IMR-90 (cell line): ENCODE measurements at places on chromosomes 3 and 15.
A peak's percentile ranks its signal among the peaks of the same experiment; 100 is the strongest.

DNA sequence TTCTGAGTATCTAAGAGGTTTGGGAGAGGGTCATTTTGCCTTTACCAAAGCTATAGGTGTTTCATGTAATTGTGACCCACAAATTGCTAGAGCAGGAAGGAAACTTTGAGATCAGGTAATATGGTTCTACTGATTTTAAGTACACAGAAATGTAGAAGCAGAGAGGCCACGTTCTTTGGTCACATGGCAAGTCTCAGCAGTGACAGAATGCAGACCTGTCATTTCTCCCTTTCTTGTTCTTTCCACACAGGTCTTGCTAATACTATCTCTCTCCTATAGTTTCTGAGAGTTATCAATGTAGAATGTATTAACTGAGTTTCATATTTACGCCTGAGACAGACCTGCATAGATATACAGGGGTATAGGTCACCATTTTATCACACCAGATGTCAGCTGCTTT lies 10.9 kb upstream of the RTP1 start:
- peaks cover 18% of the 10 kb centered on the region for H3K4me1 ChIP-seq
- H3K36me3 ChIP-seq, result no peaks in the 10 kb centered on the region
- H3K27ac ChIP-seq, result peak overlapping the region; percentile 57; the same call in 1 of the 2 replicates
- DNase-seq, result no peak
- no peak overlapping the region for H3K4me3 ChIP-seq

DNA sequence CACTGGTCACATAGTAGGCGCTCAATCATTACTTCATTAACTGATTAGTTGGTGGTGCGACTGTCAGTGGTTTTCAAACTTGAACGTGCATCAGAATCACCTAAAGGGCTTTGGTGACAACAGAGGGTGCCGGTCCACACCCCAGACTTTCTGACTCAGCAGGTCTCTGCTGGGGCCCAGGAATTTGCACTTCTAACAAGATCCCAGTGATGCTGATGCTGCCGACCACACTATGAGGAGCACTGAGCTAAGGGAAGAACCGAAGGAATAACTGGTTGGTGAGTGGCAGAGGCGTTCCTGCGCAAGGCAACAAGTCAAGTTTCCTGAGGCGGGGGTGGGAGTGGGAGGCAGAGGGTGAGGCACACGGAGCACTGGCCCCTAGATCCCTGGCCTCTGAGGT lies 18.8 kb downstream of the HAPLN3 start:
- H3K36me3 ChIP-seq, result peaks cover 19% of the 10 kb centered on the region
- H3K4me3 ChIP-seq, result no peak overlapping the region
- H3K27ac ChIP-seq, result no peak overlapping the region

- H3K27me3 ChIP-seq, result no peaks in the 10 kb centered on the region
- no peaks in the 10 kb centered on the region for H3K4me1 ChIP-seq
- no peaks in the 10 kb centered on the region for H3K36me3 ChIP-seq
- peak; percentile 39 for DNase-seq
- no peak overlapping the region for H3K4me3 ChIP-seq
Observed at GRCh38 chr3:99384596-99384995, 253.8 kb upstream of the COL8A1 start.

GRCh38 chr15:91132079-91132478 lies 32.0 kb downstream of the SV2B start:
- H3K36me3 ChIP-seq, result no peaks in the 10 kb centered on the region
- no peaks in the 10 kb centered on the region for H3K4me1 ChIP-seq
- H3K4me3 ChIP-seq, result no peak overlapping the region
- no peak overlapping the region for H3K27ac ChIP-seq

- no peak overlapping the region for H3K27ac ChIP-seq
- H3K4me3 ChIP-seq, result no peak overlapping the region
- H3K4me1 ChIP-seq, result no peaks in the 10 kb centered on the region
Observed at GRCh38 chr15:68018797-68019444, 35.2 kb upstream of the PIAS1 start.

DNA sequence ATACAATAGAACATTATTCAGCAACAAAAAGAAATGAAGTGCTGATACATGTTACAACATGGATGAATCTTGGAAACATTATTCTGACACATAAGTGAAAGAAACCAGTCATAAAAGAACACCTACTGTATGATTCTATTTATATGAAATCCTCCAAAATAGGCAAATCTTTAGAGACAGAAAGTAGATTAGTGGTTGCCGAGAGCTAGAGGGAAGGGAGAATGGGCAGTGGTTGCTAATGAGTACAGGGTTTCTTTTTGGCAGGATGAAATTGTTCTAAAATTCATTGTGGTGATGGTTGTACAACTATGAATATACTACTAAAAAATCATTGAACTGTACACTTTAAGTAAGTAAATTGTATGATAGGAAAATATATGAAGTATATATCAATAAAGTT lies 6.3 kb upstream of the LRRC58 start:
- H3K4me3 ChIP-seq, result no peak overlapping the region
- no peak for DNase-seq
- H3K4me1 ChIP-seq, result peaks cover 3% of the 10 kb centered on the region; the same call in 1 of the 2 replicates

GRCh38 chr3:179266701-179267211 lies 15.8 kb upstream of the KCNMB3 start:
- H3K36me3 ChIP-seq, result no peaks in the 10 kb centered on the region
- H3K4me3 ChIP-seq, result no peak overlapping the region
- H3K27ac ChIP-seq, result no peak overlapping the region
- DNase-seq, result no peak
- peaks cover 3% of the 10 kb centered on the region; the same call in 1 of the 2 replicates for H3K27me3 ChIP-seq

DNA sequence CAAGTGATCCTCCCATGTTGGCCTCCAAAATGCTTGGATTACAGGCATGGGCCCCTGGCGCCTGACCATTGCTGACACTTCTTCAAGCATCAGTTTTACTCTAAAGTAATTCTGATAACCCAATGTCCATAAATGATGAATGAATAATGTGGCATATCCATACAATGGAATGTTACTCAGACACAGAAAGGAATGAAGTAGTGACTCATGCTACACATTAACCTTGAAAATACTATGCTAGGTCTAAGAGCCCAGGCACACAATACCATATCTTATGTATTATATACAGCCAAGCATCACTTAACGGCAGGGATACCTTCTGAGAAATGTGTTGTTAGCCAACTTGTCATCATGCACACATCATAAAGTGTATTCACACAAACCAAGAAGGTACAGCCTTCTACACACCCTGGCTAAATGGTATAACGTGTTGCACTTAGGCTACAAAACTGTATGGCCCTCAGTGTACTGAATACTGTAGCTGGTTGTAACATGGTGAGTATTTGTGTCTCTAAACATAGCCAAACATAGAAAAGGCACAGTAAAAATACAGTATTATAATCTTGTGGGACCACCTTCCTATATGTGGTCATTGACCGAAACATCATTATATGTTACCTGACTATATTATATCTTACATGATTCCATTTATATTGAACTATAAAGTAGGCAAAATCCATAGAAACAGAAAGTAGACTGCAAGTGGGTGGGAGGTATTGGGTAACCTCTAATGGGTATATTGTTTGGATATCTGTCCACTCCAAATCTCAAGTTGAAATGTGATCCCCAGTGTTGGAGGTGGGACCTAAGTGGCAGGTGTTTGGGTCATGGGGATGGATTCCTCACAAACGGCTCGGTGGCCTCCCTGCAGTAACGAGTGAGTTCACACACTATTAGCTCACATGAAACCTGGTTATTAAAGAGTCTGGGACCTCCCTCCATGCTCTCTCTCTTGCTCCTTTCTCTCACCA lies 31.4 kb downstream of the MKRN2 start:
- H3K36me3 ChIP-seq, result peaks cover 66% of the 10 kb centered on the region
- no peaks in the 10 kb centered on the region for H3K27me3 ChIP-seq
- DNase-seq, result peak; percentile 52
- peaks cover 4% of the 10 kb centered on the region; the same call in 1 of the 2 replicates for H3K4me1 ChIP-seq

DNA sequence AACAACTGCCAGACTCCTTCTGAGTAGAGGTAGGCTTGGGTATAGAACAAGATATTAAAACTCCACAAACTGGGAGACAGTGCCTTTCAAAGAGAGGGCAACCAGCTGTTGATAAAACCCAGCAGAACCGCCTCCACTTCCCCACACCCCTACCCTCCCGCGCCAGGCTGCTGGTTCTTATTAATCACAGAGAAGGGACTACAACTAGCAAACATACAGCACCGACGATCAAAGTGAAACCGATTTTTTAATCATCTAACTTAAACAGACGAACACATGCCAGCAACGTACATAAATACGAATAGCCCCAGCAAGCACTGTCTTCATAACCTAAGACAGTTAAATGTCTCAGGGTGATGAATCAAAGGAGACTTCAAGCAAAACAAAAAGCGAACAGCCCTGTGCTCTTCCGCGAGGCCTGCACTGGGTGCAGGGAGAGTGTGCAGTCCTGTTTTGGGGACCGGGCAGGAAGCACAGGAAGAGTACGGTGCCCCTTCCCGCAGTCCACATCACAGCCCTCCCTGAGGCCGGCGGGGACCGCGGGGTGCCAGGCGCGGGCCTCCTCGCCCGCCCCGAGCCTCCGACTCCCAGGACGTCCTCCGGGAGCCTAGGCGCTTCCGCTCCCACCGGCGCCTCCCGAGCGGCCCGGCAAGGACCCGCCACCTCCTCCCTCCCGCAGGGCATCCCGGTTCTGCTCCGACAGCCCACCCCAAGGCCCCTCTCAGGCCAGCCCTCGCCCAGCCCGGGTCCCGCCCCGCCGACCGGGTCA lies 75.1 kb upstream of the VGLL4 start:
- peak overlapping the region; percentile 76 for H3K4me3 ChIP-seq
- H3K27me3 ChIP-seq, result peaks cover 3% of the 10 kb centered on the region
- peak overlapping the region; percentile 83 for H3K27ac ChIP-seq
- H3K36me3 ChIP-seq, result no peaks in the 10 kb centered on the region
- DNase-seq, result peak; percentile 57
- no peaks in the 10 kb centered on the region; the same call in none of the 2 replicates for H3K4me1 ChIP-seq

DNA sequence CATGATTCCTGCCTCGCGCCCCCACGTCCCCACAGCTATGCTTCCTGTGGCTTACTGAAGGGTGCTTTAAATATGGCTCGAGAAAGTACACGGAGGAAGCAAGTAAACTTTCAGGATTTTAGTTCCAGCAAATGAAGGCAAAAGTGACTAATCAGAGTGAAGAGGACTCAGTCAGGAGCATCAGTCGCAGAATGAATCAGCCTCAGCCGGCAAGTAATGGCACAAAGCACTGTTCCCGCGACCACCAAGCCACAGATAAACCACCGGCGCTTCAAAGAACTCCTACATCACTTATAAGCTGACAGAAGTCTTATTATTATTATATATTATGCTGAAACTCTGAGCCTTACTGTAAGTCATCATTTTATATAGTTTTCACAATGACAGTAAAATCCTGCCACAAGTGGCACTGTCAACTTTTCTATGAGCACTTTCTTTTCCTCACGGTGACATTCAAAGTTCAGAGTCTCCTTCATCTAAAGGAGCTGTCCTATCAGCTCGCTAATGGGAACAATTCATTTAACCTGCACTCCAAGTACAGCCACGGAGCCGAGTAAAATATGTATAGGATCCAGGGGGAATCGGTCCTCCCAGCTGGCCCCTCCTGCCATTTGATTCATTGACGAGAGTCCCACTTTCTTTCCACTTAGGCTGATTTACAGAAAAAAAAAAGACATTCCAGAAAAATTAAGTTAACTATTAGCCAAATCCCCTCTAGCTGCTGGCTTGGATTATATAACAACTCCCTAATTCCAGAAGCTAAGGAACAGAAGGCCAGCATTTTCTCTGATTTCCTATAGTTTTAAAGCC lies 217.0 kb upstream of the ICE2 start:
- DNase-seq, result peak; percentile 71
- H3K4me3 ChIP-seq, result peak overlapping the region; percentile 3; the same call in 1 of the 2 replicates
- H3K27me3 ChIP-seq, result no peaks in the 10 kb centered on the region; the same call in 1 of the 2 replicates

DNA sequence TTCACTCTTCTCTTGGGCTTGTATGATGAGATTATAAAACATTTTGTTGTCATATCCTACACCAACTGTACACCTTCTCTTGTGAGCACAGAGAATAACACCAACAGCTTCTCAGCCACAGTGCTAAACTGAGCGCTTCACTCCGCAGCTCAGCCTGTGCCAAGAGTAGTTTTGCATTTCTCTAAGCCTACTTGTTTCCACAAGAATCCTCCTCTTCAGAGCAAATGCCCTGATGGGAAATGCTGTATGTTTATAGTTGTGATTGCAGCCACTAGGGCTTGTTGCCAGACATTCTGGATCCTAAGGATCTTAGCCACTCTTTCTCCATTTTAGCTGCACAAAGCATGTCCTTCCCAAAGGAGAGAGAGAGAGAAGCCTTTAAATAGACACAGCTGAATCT lies 138.8 kb upstream of the PLXND1 start:
- no peak overlapping the region for H3K4me3 ChIP-seq
- peak; percentile 85 for DNase-seq
- no peaks in the 10 kb centered on the region for H3K27me3 ChIP-seq
- peaks cover 3% of the 10 kb centered on the region; the same call in 1 of the 2 replicates for H3K4me1 ChIP-seq

DNA sequence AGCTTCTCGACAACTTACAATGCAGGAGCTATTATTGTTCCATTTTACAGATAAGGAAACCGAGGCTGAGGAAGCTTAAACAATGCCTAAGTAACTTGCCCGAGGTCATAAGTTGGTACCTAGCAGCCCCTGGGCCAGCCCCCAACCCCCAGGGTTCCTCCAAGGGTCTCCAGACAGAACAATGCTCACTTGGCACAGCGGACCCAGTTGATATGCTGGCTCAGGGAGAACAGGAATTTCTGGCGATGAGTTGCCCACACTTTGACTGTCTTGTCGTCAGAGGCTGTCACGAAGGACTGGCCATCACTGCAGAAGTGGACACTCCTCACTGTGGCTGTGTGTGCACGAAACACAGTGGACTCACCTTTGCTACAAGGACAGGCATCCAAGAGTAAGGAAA lies 5.2 kb downstream of the POC1A start:
- no peak overlapping the region for H3K4me3 ChIP-seq
- no peaks in the 10 kb centered on the region for H3K27me3 ChIP-seq
- H3K36me3 ChIP-seq, result peaks cover 1% of the 10 kb centered on the region; the same call in 1 of the 2 replicates

DNA sequence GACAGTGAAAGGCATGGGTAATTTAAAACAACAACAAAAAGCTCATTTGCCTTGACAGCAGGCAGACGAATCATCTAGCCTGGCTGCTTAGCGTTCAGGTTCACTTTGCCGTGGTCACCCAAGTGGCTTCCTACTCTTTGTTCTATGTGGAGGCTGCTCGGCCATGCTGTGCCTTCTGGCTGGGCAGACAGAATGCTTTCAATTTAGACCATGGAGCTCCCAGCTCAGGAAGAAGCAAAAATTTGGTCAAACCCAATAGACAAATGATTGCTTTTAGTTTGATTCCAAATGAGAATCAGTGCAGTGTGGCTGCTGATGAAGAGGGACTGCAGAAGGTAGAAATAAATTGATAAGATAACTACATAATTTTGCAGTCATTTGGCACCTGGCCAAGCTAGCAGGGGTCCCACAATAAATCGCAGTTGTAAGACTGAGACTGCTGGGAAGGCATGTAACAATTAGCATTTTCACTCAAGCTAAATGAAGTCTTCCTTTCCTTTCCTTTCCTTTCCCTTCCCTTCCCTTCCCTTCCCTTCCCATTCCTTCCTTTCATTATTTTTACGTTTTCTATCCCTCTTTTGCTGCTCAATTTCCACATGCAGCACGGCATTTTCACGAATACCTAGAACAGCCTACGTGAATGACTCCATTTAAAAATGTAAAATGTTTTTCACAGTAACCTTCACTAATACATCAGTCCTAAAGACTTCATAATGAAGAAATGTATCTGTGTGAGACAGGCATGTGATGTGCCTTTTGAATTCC lies 360.4 kb upstream of the TGFBR2 start:
- DNase-seq, result no peak
- H3K36me3 ChIP-seq, result no peaks in the 10 kb centered on the region
- H3K27me3 ChIP-seq, result no peaks in the 10 kb centered on the region

- H3K4me1 ChIP-seq, result no peaks in the 10 kb centered on the region
- peaks cover 7% of the 10 kb centered on the region for H3K27me3 ChIP-seq
- no peak overlapping the region for H3K27ac ChIP-seq
- DNase-seq, result no peak
- H3K4me3 ChIP-seq, result no peak overlapping the region
- H3K36me3 ChIP-seq, result no peaks in the 10 kb centered on the region
Observed at GRCh38 chr3:187839422-187839821, 94.2 kb upstream of the BCL6 start.
